Hair follicle dermal papilla cell (primary cell): ENCODE measurements at places on chromosomes 11 and 22. TPM values are rescaled to one million over a fixed set of nuclear protein-coding genes. Genes with fewer than 3 reads are reported as not detected.

The EED gene
- 12.9 and 15.4 TPM in 2 replicates for total RNA-seq

The APOA1 gene
- total RNA-seq = 0.32 TPM in 1 of 2 replicates, not detected in the other

The OR4A16 gene
- not detected in 2 replicates for total RNA-seq

The OR51B6 gene
- total RNA-seq = not detected in 2 replicates

The LRRC74B gene
- total RNA-seq = 0.16 and 0.36 TPM in 2 replicates

The PTPRCAP gene
- total RNA-seq = 0.32 TPM in 1 of 2 replicates, not detected in the other

The RASGRP2 gene
- 1.3 and 1.7 TPM in 2 replicates for total RNA-seq

The TPH1 gene
- total RNA-seq = under 0.01 TPM in 2 replicates

The OSBPL5 gene
- 89.0 and 97.5 TPM in 2 replicates for total RNA-seq

The SCGB1D2 gene
- total RNA-seq = not detected in 2 replicates

The ELP4 gene
- total RNA-seq = 14.3 and 15.1 TPM in 2 replicates

The RASL10A gene
- total RNA-seq = not detected in 2 replicates

The CLTCL1 gene
- total RNA-seq = 7.5 and 8.6 TPM in 2 replicates

The MPPED1 gene
- total RNA-seq = not detected in 2 replicates

The TMPRSS13 gene
- total RNA-seq = not detected in 2 replicates

The OR51B4 gene
- not detected in 2 replicates for total RNA-seq
